ENCODE measurements at places on chromosomes 5 and 9. TPM values are rescaled to one million over a fixed set of nuclear protein-coding genes. Genes with fewer than 3 reads are reported as not detected.
A peak's percentile ranks its signal among the peaks of the same experiment; 100 is the strongest.

The CCDC187 gene
- total RNA-seq = not detected

The TRIM7 gene
- 2.8 TPM for total RNA-seq

The HAVCR2 gene
- total RNA-seq = not detected

The GABRA1 gene
- not detected for total RNA-seq

The SETD9 gene
- 9.6 TPM for total RNA-seq

The SH2D3C gene
- not detected for total RNA-seq

The SLC6A3 gene
- not detected for total RNA-seq

The LCN1 gene
- not detected for total RNA-seq

The SLC22A5 gene
- total RNA-seq = 4.7 TPM

The SPARC gene
- total RNA-seq = 5,413 TPM

The BTNL9 gene
- not detected for total RNA-seq

The SHOC1 gene
- not detected for total RNA-seq

The HEXB gene
- total RNA-seq = 132 TPM

DNA sequence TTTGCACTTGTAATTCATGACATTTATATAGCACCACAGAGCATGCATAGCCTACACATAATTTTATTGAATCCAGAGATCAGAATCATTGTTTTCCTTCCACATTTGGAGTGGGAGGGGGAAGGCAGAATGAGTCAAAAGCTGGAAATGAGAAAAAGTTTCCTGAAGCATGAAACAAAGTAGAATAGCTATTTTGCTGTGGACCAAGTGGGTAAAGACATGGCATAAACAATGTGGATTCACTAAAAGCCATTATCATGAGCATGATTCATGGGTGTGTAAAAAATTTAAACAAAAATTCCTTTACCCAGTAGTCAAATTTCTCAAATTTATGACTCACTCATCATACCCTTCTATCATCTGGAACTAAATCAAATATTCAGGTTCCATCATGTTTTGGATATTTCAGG is 97.9 kb downstream of the YIPF5 start:
- DNase-seq = peak; percentile 73

- no peak for DNase-seq
Measured at GRCh38 chr5:78566747-78567425, 81.7 kb downstream of the LHFPL2 start.

DNA sequence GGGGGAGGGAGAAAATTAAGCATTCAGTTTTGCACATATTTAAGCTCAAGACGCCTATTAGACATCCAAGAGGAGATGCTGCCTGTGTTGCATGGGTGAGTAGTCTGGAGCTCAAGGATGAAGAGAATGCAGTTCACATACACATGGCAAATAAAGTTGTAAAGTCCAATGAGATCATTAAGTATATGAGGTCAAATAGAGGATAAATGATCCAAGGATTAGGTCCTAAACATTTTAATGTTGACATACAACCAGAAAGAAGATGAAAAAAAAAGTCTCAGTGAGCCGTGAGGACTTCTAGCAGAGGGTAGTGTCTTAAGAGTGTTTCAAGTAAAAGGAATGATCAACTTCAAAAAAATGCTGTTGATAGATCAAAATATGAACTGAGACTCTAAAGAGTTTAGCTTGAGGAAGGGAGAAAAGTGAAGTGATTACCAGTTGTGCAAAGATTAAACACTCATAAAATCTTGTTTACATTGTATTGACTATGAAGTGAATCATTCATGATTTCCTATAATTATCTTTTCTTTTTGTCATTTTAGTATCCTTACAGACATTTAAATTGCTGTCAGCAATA is 251.8 kb downstream of the ZNF608 start:
- DNase-seq = no peak

DNA sequence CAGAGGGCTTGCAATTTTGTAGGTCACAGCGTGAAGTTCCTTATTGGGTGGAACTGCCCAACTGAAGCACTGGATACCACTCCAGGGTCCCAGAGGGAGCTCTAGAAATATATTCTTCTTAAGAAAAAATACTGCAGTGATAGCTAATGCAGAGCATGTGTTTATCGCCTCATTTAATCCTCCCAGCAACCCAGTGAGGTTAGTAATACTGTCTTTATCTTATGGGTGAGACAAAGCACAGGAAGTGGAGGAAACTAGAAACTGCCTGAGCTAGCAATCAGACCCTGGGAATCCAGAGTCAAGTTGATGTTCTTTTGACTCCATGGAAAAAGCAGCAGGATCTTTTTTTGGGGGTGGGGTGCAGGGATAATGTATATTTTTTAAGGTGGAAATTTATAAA is 153.3 kb downstream of the PJA2 start:
- no peak for DNase-seq

- DNase-seq = no peak
Measured at GRCh38 chr5:154520861-154521453, 42.9 kb upstream of the HAND1 start.

GRCh38 chr9:134717924-134718645 is 76.5 kb downstream of the COL5A1 start:
- DNase-seq = no peak

GRCh38 chr5:122195802-122196394 is 66.6 kb downstream of the ZNF474 start:
- peak; percentile 38 for DNase-seq

DNA sequence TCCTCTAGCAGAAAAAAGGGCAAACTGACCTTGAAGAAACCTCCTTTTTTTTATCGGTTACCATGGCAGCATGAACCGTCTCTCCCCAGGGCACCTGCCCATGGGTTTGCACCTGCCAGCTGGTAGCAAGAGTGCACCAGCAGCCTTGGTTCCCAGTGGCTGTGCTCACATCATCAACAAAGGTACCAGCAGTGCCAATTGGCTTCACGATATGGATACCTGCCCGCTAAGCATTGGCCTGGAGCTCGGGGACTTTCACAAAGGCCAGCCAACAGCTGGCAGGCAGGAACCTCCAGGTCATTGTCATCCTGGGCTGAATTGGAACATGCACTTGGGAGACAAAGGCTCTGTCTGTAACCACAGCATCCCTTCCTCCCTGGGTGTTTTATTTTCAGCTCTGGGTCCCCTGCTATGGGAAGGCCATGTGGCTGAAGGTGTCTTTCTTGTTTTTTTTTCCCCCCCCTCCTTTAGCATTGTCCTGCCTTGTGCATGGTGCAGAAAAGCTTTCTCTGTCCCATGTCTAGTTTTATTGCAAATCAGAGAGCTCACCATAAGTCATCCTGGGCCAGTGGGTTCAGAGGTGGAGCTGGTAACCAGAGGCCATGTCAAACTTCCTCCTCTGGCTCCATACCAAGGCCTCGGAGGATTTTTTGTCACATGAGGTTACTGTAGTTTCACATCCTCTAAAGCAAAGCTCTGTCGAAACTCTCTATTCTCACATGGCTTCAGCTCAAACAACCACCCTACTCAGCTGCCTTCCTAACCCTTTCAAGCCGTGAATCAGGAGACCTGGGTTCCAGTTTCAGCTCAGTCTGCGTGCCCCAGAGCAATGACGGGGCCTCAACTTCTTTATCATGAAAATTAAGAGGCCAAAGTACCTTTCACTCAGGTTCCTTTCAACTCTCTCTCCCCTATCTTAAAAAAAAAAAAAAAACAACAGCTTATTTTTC is 145.5 kb upstream of the MAP3K1 start:
- no peak for DNase-seq

DNA sequence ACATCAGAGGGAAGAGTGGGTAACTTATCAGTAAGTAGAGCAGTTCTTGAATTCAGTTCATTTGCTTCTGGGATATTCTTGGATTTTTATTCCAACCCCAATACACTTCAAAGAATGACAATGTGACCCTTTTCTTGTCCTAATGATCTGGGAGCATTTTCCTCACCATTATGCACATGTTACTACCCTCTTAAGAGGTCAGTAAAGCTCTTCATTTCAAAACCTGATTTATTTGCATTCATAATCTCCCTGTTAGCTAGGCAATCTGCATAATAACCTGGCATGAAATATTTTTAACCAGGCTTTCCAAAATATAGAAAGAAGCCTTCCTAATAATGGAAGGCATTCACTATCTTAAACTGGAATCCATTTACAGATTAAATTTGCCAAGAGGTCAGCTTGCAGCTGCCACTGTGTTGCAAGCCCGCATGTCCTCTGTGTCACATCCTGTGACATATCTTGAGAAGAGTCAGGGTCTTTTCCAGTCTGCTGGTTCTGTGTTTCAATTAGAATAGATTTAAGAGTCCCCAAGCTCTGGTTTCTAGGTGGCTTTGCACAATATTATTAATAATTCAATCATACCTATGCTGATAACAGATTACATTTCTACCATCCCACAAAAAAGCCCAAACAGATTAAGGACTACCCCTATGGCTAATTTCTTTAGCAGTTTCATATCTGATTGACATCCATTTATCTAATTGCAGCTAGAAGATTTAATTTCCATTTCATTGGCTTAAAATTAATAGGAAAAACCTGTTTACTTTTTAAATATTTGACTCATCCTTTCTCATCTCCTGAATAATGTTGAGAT is 30.9 kb upstream of the PPP2R2B start:
- no peak for DNase-seq

- no peak for DNase-seq
Measured at GRCh38 chr5:103098993-103099392, 20.9 kb downstream of the GIN1 start.

DNA sequence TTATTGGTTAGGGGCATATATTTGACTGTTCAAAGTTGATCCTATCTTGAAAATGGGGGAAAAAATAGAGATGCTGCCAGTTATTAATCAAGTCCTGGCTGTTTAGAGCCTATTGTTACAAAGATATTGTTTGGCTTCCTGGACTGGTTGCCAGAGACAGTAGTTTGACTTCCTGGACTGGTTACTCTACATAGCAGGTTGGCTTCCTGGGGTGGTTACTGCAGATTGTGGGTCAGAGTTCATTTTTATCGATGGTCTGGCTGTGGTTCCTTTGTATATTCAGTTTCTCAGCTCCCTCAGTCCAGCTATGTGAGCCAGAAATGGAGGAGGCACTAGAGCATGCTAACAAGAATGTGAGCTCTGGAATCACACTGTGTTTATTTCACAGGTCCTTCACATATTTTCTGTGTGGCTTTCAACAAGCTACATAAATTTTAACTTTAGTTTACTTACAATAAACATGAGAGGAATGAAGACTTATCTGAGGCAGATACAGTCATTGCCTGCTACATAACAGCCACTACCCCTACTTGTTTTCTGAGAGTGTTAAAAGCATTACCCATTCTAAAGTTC is 137.6 kb downstream of the TRPM3 start:
- peak; percentile 16 for DNase-seq

DNA sequence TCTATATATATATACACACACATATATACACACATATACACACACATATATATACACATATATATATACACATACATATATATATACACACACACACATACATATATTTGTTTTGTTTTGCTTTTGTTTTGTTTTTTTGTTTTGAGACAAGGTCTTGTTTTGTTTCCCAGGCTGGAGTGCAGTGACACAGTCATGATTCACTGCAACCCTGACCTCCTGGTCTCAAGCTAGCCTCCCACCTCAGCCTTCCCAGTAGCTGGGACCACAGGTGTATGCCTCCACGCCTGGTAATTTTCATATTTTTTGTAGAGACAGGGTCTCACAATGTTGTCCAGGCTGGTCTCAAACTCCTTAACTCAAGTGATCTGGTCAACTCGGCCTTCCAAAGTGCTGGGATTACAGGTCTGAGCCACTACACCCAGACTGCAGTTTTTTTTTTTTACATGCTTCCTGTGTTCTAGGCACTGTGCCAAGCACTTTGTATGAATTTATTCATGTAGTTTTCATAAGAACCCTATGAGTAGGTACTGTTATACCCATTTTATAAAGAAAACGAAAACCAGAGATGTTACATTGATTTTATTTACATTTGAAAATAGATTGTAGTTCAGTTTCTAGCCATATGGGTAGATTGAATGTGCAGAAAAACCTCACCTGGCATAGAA is 120.7 kb downstream of the PBX3 start:
- DNase-seq = no peak

- DNase-seq = no peak
Measured at GRCh38 chr5:169534311-169534880, 49.2 kb upstream of the SPDL1 start.

DNA sequence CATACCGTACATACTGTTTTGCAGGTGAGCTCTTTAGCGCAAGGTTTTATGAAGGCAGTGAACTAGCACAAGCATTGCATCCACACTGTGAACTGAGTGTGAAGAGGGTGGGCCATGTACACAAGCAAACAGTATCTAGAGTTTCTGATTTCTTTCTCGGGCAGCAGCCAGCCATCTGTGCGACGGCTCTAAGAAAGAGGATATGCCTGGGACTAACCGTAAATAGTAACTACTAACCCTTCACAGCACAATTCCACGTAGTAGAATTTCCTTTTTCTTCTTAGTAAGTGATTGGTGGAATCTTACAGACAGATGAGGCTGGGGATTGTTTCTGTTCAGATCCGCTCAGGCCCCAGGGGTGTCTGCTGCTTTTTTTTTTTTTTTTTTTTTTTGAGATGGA is 89.0 kb downstream of the DRD1 start:
- no peak for DNase-seq

- DNase-seq = no peak
Measured at GRCh38 chr9:19146441-19147024, 19.2 kb upstream of the PLIN2 start.

Data from HFFc6 (cell line).